ENCODE measurements at places on chromosomes 13 and 19.

- no peak for DNase-seq
Observed at GRCh38 chr19:15516363-15516762, 8.0 kb downstream of the CYP4F22 start.

DNA sequence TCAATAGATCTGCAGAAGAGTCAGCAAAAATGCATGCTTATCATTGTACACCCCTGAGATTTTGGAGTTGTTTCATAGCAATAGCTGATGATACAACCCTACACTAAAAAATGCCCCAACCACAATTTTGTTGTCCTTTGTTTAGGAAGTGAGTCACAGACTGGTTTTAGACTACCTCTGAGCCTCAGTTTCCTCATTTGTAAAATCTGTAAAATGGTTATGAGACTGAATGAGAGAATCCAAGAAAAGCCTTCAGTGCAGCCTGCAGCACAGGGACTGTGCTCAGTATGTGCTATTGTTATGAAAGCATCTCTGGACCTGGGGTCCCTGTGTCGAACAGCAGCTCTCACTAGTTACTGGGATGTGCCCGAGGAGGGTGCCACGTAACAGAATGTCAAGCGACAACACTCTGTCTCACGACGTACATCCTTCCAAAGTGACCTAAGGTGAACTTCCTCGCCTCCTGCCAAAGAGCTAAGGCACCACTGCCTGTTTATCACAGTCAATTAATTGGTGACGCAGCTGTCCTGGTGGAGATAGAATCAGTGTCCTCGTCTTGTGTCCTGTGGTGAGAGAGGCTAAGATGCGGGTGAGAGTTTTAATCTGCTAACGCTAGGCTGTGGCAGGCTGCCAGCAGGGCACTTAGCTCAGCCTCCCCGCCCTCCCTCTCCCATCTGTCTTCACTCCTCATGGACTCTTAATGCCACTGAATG, 18.1 kb downstream of the DHRS12 start:
- DNase-seq: peak; percentile 75

DNA sequence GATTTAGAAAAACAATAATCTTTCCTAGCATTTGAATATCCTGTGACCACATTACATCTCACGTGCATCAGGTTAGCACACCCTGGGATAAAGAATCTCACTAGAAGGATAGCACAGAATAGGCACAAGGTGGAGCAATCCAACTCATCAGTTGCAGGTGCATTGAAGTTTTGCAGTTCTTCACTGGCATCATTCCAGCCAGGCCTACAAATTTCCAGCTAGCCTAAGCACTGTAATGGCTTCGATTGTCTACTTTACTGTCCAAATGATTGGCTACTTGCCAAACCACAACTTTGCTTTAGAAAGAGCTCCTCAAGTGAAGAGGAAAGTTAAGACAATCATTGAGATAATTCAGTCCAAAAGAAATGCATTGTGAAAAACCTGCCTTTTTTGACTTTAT, 89.5 kb downstream of the SPRY2 start:
- DNase-seq: no peak

- no peak for DNase-seq
Observed at GRCh38 chr13:97385854-97386253, 48.1 kb upstream of the RAP2A start.

DNA sequence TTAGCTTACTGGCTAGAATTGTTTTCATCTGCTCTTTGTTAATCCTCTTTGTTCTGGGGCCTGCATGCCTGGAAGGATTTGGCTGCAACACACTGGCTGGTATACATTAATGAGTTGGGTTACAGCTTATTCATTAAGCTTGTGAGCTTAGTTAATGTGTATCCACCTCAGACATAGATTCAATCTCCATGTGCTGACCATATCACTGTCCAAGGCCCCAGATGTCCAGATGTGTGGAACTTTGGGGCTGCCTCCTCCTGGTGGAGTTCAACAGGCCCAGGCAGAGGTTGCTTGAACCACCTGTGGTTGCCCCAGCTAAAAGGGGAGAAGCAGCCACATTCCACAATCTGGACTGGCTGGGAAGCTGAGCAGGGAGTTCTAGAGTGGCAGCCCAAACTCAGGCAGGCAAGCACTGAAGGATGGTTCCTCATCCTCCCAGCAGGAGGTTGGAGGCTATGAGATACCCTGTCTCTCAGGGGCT, 5.4 kb downstream of the DIAPH3 start:
- no peak for DNase-seq

- DNase-seq: no peak
Observed at GRCh38 chr19:19900139-19900728, 512 bp upstream of the ZNF93 start.

DNA sequence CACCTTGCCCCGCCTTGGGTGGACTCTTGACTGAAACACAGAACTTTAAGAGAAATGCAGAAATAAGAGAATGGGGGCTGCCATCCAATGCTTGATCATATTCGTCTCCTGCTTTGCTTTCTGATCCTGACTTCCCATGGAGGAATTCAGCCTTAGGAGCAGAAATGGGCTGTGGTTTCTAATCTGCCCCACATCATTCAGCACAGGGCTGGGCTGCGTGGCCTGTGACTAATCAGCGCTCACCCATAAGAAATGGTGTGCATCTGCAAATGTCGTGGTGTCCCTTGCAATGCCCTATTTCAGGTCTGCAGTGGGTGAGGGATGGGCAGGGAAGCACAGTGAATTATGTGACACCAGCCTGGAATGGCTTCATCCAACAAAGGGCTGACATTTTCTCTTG, 60.7 kb upstream of the URI1 start:
- DNase-seq: no peak

DNA sequence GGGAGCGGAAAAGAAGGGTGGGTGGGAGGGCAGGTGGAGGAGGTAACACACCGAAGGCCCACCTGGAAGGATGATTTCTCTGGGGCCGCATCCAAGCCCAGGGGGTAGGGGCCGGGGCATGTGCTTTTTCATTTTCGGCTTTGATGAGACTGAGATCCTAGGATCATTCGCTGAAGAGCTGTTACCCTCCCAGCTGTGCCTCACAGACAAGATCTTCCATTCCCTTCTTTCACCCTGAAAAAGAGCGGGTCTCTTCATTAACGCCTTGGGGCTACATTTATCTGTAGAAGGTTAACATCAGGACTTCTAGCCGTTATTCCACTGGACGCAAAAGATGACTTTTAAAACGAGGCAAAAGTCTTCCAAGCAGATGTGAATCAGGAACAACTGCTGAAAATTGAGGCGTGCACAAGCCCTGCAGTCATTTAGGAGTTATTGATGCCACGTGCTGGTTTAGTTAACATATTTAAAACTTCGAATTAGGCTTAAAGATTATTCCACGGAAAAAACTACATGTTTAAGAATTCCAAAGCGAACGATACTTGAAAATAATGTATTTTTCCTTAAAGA, 1.1 kb downstream of the LMO7 start:
- no peak for DNase-seq

DNA sequence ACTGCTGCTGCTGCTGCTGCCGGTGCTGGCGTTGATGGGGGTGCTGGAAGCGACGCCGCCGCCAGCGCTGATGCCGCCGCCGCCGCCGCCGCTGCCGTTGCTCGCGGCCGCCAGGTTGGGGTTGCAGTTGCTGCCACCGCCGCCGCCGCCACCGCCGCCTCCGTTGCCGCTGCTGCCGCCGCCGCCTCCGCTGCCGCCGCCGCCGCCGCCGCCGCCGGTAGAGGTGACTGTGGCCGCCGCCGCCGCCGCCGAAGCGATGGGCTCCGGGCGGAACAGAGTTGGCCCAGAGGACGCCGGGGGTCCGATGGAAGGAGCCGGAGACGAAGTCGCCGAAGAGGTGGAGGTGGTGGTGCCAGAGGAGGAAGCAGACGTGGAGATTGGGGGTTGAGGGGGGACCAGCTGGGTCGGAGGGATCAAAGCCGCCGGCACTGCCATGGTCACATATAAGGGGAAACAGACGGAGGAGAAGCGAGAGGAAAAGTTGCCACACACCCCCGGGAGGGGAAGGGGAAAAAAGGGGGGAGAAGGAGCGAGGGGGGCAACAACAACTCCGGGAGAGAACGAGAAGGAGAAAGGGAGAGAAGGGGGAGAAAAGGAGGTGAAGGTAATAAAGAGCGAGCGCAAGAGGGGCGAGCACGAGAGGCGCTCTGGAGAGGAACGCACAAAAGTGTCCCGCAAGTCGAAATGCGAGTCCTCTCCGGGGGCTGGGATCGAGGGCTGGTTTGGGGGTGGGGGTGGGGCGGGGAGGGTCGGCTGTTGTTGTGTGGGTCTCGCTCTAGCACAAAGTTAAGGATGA, 471 bp downstream of the DACH1 start:
- no peak for DNase-seq

- no peak for DNase-seq
Observed at GRCh38 chr19:8476524-8476923, 25.9 kb downstream of the PRAM1 start.

DNA sequence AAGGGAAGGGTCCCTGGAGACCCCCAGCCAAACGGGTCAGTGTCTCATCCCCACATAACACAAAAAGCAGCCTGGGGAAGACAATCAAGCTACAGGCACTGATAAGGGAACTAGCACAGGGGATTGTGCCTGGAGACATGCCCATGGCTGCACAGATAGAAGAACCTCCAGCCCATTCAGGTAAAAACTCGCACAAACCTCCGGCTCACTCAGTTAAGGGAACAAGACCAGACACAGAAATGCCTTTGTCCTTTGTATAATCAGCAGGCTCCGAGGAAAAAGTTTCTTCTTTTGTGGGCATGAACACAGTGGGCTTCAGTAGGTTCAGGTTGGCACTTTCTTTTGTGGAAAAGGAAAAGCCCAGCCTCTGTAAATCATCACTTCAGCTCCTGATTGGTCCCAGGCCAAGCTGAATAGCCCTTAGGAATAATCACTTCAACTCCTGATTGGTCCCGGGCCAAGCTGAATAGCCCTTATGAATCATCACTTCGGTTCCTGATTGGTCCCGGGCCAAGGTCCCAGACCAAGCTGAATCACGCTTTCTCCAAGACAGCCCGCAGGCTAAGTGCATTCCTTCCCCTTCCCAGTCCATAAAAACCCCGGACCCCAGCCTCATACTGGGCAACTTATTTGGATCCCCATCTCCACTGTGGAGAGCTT, 5.0 kb upstream of the ZNF230 start:
- DNase-seq: no peak

GRCh38 chr19:41525989-41526388, 50.0 kb upstream of the CEACAM21 start:
- no peak for DNase-seq

DNA sequence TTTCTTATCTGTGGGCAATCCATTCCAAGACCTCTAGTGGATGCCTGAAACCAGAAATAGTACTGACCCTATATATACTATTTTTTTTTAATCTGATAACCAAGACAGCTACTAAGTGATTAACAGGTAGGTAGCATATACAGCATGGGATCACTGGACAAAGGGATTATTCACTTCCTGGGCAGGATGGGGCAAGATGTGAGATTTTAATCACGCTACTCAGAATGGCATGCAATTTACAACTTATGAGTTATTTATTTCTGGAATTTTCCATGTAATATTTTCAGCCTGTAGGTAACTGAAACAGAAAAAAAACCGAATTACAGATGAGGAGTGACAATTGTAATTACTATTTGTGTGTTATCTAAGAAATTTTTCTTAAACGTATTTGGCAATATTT, 41.2 kb downstream of the ZIC2 start:
- no peak for DNase-seq

- DNase-seq: peak; percentile 70
Observed at GRCh38 chr19:42199440-42200115, 17.9 kb downstream of the DEDD2 start.

- DNase-seq: no peak
Observed at GRCh38 chr19:11942843-11943108, 17.9 kb downstream of the ZNF700 start.

DNA sequence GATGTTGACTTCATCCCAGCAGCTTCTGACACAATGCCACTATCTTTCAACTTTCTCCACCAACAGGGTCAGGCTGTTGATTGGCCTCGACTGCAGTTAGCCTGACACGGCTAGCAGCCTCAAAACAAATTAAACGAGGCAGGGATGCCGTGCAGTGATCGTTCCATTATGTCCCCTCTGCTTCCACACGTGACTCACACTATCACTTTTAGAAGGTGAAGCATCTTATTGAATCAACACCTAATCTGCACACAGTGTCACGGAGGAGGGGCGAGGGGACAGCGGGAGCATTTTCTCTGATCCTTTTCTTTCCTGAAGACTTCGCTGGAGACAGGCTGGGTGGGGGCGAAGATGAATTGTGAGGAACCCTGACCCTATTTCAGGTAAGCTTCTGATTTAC, 241.9 kb upstream of the ZNF507 start:
- no peak for DNase-seq

- DNase-seq: no peak
Observed at GRCh38 chr19:4442819-4443146, 14.8 kb downstream of the UBXN6 start.

Data from hematopoietic multipotent progenitor cell treated with erythropoietin and hydrocortisone succinate and interleukin-3 and kit ligand, for 15 days (in vitro differentiated cells).